HFFc6 (cell line): ENCODE measurements at places on chromosomes 5 and 9. TPM values are rescaled to one million over a fixed set of nuclear protein-coding genes. Genes with fewer than 3 reads are reported as not detected.

GRCh38 chr5:116482394-116482793 lies 92.2 kb downstream of the SEMA6A start:
- H3K36me3 ChIP-seq: 0 out of 2 replicates have a peak, but pooled peaks cover 2% of the 10 kb centered on the region
- no peak overlapping the region for H3K27ac ChIP-seq
- no peaks in the 10 kb centered on the region for H3K4me1 ChIP-seq
- peaks cover 9% of the 10 kb centered on the region; the same call in 1 of the 2 replicates for H3K27me3 ChIP-seq

The ACOT12 gene
- total RNA-seq: not detected in 3 replicates

- no peaks in the 10 kb centered on the region; the same call in 1 of the 2 replicates for H3K27me3 ChIP-seq
- H3K36me3 ChIP-seq: 0 out of 2 replicates have a peak, but pooled peaks cover 5% of the 10 kb centered on the region
- no peak overlapping the region for H3K27ac ChIP-seq
- H3K4me1 ChIP-seq: no peaks in the 10 kb centered on the region
- DNase-seq: no peak
These were observed 45.1 kb downstream of the SLCO6A1 start for GRCh38 chr5:102453716-102454115.

The NEURL1B gene
- 2.4 to 8.5 TPM (median 4.1 TPM) in 3 replicates for total RNA-seq

The FAM221B gene
- total RNA-seq: not detected in 2 replicates

The FRRS1L gene
- not detected in 3 replicates for total RNA-seq
